ENCODE measurements at places on chromosomes 6 and 20. TPM values are rescaled to one million over a fixed set of nuclear protein-coding genes. Genes with fewer than 3 reads are reported as not detected.

TINAG gene
- total RNA-seq, result not detected

ENPP5 gene
- 0.14 TPM for total RNA-seq

GGTLC1 gene
- total RNA-seq, result not detected

NMBR gene
- total RNA-seq, result not detected

CABLES2 gene
- 8.8 TPM for total RNA-seq

LCA5 gene
- total RNA-seq, result 2.4 TPM

TMC2 gene
- not detected for total RNA-seq

E2F1 gene
- 19.8 TPM for total RNA-seq

SPATS1 gene
- not detected for total RNA-seq

SMLR1 gene
- total RNA-seq, result not detected

GCNT2 gene
- total RNA-seq, result 0.43 TPM

APCDD1L gene
- 3.5 TPM for total RNA-seq

RPS6KA2 gene
- 18.3 TPM for total RNA-seq

CGA gene
- total RNA-seq, result not detected

TMEM200A gene
- total RNA-seq, result 257 TPM

PLEKHG1 gene
- 1.3 TPM for total RNA-seq

ESF1 gene
- total RNA-seq, result 12.7 TPM

LY6G6F gene
- not detected for total RNA-seq

LY6G6C gene
- total RNA-seq, result not detected

CGAS gene
- 10.9 TPM for total RNA-seq

EGFL8 gene
- total RNA-seq, result 0.86 TPM

SUMO4 gene
- 1.5 TPM for total RNA-seq

THEMIS gene
- not detected for total RNA-seq

CCR6 gene
- total RNA-seq, result not detected

LY86 gene
- total RNA-seq, result not detected

EPPIN gene
- not detected for total RNA-seq

POPDC3 gene
- total RNA-seq, result 2.0 TPM

NKAIN2 gene
- total RNA-seq, result not detected

LPA gene
- total RNA-seq, result not detected

PPP1R14C gene
- not detected for total RNA-seq

SIRPG gene
- total RNA-seq, result not detected

RPL7L1 gene
- 91.5 TPM for total RNA-seq

BYSL gene
- total RNA-seq, result 18.6 TPM

NRSN1 gene
- total RNA-seq, result not detected

ANGPT4 gene
- not detected for total RNA-seq

GRM1 gene
- total RNA-seq, result not detected

LY6G6D gene
- total RNA-seq, result not detected

FNDC11 gene
- 0.43 TPM for total RNA-seq
